Stimulated activated CD4-positive, alpha-beta T cell treated with anti-CD3 and anti-CD28 coated beads, Interleukin-15, amount 100 ng/mL, for 48 hours (primary cell): ENCODE measurements at places on chromosomes 11 and 22.

- DNase-seq: no peak
Measured at GRCh38 chr11:47413908-47414684, 5.7 kb downstream of the SLC39A13 start.

GRCh38 chr22:41469218-41469851 is 418 bp downstream of the ACO2 start:
- no peak for DNase-seq

GRCh38 chr22:37284805-37285355 is 2.6 kb downstream of the CYTH4 start:
- no peak for DNase-seq

GRCh38 chr11:111691176-111691575 is 75.0 kb downstream of the PPP2R1B start:
- DNase-seq: no peak

GRCh38 chr22:44646141-44646540 is 55.9 kb upstream of the PRR5 start:
- no peak for DNase-seq

DNA sequence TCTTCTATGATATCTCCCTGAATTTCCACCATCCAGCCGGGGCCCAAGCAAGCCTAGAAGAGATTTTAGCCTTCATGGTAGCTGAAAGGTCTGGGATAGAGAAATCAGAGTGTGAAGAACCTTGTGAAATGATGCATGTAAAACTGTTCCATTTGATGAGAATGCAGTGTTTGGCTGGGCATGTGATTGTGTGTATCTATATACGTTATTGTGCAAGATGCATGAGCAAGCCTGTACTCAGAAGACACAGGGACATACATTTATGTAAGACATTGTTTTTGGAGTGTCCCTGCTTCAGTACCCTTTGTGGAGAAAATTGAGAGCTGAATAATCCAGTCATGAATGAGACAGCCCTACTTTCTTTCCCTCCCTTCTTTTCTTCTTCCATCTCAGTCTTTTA is 15.2 kb upstream of the OR52K2 start:
- no peak for DNase-seq

DNA sequence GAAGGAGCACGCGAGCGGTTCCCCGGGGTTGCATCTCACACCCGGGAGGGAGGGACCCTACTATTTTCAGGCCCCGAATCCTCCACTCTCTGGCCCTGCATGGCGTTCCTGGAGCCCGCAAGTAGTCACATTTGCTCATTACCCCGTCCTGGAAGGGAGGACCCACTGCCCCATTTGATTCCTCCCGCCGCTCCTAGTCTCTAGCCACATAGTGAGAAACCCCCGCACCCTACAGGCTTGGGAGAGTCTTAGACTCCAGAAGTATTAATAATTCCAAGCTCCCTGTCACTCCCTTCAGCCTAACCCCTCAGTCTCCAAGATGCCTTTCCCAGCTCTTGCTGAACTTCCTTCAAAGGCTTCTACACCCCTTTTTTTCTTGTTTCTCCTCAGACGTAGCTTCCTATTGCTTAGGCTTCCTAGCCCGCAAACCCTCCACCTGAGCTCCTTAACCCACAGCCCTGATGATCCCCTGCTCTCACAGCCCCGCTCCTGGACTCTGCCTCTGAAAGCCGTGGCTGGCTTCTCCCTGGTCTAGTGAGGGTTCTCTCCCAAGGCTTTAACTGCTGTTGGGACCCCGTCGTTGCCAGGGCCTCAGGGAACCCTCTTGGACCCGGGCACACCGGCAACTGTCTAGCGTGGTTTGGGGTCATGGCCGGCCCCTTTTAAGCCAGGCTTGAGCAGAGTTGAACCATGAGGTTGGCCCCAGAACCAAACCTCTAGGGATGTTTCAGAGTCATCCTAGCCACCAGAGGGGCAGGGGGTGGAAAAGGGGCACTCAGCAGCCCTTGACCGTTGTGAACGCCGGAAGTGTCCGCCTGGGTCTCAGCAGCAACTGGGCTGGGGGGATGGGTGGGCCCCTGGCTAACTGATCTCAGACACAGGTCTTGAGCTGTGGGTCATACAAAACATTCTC is 862 bp downstream of the GGA1 start:
- no peak for DNase-seq

DNA sequence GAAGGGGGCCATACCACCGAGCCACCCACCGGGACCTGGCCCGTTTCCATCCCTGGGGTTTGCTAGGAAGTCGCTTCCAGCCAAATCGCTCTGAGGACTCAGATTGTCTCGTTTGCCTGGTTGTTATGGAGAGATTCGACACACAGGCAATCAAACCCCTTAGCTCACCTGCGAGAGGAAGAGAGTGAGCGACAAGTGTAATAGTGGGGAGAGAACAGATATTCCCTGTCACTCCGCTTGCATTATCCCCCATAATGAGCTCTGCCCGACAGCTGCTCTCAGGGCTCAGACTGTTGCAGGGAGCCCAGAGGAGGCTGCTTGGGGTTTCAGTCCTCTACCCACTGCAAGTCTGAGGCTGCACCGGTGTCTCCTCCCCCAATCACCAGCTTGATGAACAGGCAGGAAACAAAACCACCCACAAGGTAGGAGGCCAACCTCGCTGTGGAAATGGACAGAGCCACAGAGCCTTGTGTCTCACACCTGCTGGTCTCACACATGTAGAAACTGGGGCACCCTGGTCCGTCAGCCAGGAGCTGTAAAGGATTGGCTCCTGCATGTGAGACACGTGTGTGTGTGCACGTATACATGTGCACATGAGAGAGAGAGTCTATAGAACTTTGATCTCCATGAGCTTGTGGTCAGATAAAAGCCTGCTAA is 351.1 kb downstream of the BUD13 start:
- no peak for DNase-seq

- DNase-seq: no peak
Measured at GRCh38 chr11:47857892-47858543, 9.9 kb upstream of the NUP160 start.

- no peak for DNase-seq
Measured at GRCh38 chr11:88194990-88195389, 19.7 kb upstream of the RAB38 start.

- no peak for DNase-seq
Measured at GRCh38 chr11:58193391-58193790, 4.5 kb downstream of the OR9Q2 start.

DNA sequence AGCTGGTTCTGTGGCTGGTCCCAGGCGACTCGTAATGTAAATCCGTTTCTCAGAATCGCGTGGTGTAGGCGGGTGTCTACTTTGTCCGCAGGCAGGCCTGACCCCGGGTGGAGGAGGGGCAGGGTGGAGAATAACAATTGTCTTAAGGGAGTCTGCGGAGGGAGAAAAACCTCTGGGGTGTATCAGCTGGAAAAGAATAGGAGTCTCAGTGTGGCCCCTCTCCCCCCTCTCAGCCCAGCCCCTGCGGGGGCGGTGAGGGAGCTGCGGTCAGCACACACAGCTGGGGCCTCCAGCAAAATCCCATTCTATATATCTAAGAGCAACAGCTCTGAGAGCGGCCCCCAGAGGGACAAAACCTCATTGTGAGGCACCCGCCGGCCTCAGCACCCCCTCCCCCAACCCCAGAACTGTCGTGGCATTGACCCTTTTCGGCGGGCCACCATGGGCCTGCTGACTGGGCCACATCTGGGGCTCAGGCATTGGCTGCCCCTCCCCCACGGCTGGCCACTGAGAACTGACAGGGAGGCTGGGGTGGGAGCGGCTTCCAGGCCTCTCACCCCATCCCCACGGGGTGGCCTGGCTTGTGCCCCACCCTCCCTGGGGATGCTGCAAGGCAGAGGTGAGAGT is 2.7 kb upstream of the MYRF start:
- DNase-seq: no peak

GRCh38 chr11:127470306-127470884 is 469.8 kb upstream of the KIRREL3 start:
- no peak for DNase-seq

- DNase-seq: no peak
Measured at GRCh38 chr11:83611600-83611999, 325.4 kb upstream of the CCDC90B start.

DNA sequence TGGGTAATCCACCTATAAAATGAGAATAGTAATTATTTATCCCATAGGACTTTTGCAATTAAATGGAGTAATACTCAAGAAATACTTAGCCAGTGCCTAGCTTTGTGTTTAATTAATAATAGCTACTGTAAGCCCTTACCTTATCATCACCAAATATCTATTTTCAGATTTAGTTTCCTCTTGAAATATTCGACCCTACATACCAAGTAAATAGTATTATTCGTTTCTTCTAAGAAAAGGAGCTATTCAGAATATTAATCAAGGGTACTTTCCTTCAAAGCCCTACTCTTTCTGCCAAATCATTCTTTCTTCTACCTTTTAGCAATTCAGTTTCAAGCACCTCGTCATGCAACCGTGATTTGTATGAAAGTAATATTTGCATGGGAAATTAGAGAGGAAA is 6.7 kb downstream of the FBXO3 start:
- DNase-seq: no peak

- no peak for DNase-seq
Measured at GRCh38 chr22:45125188-45125587, 38.5 kb upstream of the NUP50 start.

DNA sequence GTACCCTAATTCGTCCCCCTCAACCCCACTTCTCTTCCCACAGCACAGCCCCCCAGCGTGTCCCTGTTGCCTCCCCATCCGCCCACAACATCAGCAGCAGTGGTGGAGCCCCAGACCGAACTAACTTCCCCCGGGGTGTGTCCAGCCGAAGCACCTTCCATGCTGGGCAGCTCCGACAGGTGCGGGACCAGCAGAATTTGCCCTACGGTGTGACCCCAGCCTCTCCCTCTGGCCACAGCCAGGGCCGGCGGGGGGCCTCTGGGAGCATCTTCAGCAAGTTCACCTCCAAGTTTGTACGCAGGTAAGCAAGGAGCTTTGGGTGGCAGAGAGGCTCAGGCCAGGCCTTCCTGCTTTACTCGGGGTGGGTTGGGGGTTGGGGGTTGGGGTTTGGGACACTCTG is 12.2 kb downstream of the RCOR2 start:
- DNase-seq: no peak

- no peak for DNase-seq
Measured at GRCh38 chr11:76935042-76935441, 74.3 kb downstream of the ACER3 start.

DNA sequence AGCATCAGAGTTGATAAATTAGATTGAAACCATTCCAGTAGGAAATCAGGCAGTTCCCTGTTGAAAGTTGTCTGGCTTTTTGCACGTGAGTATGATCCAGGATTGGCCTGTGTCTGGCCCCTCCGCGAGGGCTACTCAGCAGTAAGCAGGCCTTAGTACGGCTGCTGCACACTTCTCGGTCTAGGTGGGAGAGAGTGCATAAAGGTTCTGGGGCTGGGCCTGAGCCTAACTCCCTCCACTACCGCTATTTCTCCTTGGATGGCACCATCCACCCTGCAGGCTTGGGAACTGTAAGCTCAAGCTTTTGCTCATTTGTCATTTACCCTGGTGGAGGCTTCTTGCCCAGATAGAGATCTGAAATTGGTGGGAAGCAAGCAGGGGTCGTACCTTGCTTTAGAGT is 22.0 kb downstream of the TUB start:
- no peak for DNase-seq

DNA sequence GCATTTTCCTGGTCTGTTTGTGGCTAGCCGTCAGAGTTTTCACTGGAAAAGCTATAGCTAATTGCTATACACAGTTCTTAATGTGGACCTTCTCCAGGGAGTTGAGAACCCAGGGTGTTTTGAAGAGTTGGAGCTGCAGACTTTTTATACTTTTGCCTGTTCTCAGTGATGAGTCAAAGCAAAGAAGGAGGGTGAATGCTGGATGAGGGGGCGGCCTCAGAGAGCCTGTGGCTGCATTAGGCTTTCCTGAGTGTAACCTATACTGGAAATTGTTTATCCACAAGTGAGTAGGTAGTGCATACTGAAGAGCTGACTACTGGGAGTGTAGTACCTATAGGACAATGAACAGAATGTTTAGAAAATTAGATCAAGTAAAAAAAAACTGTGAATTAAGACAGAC is 79.7 kb upstream of the HORMAD2 start:
- DNase-seq: no peak

DNA sequence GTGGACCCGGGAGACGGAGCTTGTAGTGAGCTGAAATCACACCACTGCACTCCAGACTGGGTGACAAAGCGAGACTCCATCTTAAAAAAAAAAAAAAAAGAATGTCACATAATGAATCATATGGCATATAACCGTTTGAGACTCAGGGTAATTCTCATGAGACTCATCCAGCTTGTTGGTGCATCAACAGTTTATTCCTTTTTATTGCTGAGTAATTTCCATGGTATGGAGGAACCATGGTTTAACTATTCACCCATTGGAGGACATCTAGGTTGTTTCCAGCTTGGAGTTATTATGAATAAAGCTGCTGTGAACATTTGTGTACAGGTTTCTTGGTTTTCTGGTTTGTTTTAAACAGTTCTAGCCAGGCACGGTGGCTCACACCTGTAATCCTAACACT is 25.3 kb downstream of the PPARA start:
- no peak for DNase-seq

DNA sequence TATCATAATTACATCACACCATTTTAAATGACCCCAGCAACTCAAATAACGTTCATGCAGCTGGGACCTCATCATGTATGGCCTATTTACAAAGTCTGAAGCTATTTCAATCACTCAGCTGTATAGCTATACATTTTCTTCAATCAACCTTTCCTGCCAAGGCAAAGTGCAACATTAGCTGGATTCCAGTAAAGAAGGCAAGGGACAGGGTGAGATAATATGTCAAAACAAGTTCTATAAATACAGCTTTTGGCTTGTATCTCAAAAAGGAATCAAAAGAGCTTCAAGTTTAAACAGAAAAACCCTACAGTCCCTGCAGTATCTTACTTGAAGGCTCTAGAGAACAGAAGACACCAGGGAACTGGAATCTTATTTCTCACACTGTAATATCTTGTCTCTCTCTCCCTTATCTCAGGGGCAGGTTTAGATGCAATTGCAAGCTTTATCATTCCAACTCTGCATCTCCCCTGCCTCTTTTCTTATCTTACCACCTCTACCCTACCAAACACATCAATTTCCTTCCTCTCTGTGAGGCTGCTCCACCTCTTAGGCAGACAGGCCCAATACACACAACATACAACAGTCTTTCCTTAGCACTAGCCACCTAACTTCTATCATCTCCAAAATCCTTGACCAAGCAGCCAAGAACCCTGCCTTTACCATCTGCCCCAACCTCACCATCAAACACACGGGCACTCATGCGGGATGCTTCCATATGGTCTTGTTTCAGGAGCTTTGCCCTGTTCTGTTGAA is 34.5 kb downstream of the CELF1 start:
- DNase-seq: no peak

DNA sequence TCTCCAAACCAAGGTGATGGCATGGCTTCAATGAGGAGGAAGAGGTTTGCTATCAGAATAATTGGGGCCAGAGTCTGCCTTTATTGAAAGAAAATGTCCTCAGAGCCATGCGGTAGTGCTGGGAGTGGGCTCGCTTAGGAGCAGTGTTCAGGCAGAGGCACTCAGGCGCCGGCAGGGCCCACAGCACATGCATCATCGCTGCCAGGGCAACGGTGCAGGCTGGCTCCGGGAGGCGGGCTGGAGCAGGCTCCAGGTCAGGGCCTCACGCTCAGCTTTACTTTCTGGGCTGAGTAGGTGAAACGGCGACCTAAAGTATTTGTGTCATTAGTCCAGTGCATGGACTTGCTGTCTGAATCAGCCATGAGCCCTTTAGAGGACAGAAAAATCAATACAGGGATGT is 169.9 kb upstream of the CCDC90B start:
- DNase-seq: no peak

GRCh38 chr11:76251226-76251575 is 44.9 kb upstream of the WNT11 start:
- no peak for DNase-seq
